Activated naive CD4-positive, alpha-beta T cell treated with anti-CD3 and anti-CD28 coated beads, Interleukin-2, amount 10 ng/mL, durations not matched to agents 5 hours and 36 hours (primary cell): ENCODE measurements at places on chromosomes 12 and 14. TPM values are rescaled to one million over a fixed set of nuclear protein-coding genes. Genes with fewer than 3 reads are reported as not detected.

The KRT71 gene
- not detected for total RNA-seq

The ACSS3 gene
- not detected for total RNA-seq

The VRTN gene
- total RNA-seq = not detected

The MYO1H gene
- total RNA-seq = not detected

The ADAM21 gene
- total RNA-seq = not detected

The MSI1 gene
- not detected for total RNA-seq

The IL31 gene
- total RNA-seq = not detected

The NABP2 gene
- 39.3 TPM for total RNA-seq

The NDUFA12 gene
- total RNA-seq = 156 TPM

The ASPG gene
- total RNA-seq = not detected
